ENCODE measurements at places on chromosomes 16 and 17.

GRCh38 chr16:59665618-59666220 lies 931.6 kb upstream of the GOT2 start:
- DNase-seq: no peak

GRCh38 chr17:34161690-34162089 lies 93.4 kb upstream of the CCL2 start:
- DNase-seq: no peak

DNA sequence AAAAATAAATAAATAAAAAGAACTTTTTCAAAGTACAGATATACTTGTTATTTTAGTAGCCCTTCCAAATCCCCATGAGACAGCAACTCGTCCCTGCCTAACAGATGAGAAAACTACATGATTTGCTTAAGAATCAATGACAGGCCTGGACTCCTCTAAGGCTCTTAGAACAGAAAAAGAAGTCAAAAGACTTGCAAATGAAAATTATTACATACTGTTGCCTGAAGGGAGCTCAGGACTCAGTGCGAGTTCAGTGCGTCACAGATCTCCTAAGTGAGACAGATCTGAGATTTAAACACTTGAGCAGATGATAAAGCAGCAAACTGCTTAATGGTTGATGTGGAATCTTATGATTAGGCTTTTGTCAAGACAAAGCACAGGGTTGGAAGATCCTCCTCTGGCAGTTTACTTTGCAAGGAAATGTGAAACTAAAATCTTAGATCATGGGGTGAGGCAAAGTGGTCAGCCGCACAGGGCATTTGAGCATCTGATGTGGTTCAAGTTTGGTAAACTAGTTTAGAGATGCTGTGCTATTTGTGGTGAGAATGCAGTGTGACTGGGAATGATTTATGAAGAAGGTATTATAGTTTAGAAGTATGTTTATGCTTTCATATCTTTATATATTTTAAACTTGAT lies 138.1 kb downstream of the TRIM37 start:
- DNase-seq: no peak

- no peak for DNase-seq
Measured at GRCh38 chr16:27718201-27719105, 168.5 kb downstream of the KATNIP start.

Measured in non-pigmented ciliary epithelial cell (primary cell).